ENCODE measurements at places on chromosomes 16 and 17.

DNA sequence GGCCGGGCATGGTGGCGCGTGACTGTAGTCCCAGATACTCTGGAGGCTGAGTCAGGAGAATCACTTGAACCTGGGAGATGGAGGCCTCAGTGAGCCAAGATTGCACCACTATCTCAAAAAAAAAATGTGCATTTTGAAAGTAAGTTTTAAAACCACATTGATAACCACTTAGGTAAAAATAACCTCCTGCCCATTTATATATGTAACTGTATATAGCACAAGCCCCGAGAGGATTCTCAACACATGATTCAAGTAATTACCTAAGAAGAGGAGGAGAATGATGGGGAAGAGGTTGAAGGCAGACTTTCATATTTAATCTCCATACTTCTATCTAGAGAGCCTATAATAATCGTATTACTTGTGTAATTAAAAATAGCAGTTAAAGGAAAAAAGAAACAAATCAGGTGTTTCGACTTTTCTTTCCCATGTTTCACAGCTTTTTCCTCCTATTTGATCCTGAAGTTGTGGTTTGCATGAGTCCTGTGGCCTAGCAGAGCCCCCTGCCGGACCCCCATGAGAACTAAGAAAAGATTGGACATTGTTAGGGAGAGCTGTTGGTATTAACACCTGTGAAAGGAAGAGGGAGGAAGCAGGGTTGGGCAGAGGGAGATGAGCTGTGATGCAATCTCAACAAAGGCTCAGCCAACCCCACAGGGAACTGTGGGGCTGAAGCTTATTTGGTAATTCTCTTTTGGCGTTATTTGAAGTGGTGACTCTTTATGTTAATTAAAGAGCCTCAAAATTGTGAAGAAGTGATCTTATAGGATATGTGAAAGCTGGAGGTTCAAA lies 22.1 kb downstream of the PMFBP1 start:
- DNase-seq = no peak

DNA sequence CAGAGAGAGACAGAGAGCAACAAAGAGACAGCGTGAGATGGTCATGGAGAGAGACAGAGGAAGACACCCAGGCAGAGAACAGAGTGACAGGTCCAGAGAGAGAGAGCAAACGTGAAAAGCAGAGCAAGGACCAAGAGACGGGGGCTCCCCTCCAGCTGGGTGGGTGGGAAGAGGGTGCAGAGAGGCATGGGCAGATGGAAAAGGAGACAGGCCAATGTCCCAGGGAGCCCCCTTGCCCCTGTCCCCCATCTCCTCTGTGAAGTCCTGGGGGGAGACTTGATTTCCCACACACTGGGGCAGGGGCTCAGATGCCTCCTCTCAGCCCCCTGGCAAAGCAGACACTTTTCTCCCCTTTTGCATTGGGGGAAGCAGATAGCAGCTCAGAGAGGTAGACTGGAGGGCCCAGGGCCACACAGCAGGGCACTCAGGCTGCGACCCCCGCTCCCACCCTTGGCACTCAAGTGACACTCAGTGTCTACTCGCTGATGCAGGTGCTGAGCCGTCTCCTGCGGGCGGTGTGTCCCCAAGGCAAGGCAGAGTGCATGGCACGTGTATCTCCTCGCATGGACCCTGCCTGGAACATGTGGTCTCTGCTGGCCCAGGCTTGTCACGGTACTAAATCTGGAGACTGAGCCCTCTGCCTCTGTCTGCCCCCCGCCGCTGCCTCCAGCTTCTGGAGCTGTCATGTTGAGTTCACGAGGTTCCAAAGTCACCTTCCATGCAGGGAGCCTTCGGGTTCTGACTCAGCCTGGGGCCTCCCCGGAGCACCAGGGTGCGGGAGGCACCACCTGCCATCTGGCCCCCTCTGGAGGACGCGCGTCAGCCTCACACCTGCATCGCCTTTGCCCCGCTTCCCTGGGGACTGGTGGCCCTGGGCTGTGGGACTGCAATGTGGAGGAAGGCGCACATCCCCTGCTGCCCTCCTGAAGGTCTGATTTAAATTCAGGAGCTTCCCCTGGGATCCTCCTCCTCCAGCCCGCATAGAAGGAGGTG lies 215.9 kb upstream of the GSE1 start:
- DNase-seq = peak; percentile 66

DNA sequence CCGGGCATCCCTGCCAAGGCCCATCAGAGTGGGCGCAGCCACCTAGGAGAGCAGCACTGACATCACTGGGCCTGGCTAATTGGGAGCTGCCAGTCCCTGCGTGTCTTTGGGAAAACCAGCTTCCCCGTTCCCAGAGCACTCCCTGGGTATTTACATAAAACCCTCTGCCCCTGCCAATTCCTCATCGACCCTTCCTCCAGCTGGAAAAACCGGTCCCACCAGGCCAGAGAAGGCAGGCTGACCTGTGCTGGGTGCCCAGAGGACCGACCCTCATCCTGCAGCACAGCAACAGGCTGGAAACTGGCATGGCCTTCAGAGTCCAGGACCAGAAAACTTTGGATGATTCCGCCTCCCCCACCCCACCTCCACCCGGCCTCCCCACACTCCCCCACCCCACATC lies 8.2 kb upstream of the FOXN1 start:
- DNase-seq = no peak

- DNase-seq = no peak
Observed at GRCh38 chr17:39364236-39365025, 37.0 kb downstream of the FBXL20 start.

DNA sequence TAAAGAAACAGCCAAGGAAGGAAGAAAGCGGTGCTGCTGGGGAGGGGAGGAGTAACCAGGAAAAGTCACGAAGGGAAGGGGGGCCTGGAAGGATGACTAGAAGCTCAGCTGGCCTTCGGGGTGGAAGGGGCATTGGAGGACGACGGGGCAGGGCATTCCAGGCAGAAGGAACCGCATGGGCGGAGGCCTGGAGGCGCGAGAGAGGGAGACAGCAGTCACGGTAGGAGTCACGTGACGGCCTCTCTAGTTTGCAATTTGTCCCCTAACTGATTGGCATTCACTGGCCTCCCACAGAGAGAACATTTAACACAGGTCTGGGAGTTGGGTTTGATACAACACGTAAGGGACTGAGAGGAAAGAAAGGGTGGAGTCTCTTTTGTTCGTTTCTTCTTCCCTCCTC lies 63.9 kb downstream of the RTN4RL1 start:
- no peak for DNase-seq

GRCh38 chr17:41116297-41116696 lies 1.9 kb downstream of the KRTAP4-11 start:
- no peak for DNase-seq

DNA sequence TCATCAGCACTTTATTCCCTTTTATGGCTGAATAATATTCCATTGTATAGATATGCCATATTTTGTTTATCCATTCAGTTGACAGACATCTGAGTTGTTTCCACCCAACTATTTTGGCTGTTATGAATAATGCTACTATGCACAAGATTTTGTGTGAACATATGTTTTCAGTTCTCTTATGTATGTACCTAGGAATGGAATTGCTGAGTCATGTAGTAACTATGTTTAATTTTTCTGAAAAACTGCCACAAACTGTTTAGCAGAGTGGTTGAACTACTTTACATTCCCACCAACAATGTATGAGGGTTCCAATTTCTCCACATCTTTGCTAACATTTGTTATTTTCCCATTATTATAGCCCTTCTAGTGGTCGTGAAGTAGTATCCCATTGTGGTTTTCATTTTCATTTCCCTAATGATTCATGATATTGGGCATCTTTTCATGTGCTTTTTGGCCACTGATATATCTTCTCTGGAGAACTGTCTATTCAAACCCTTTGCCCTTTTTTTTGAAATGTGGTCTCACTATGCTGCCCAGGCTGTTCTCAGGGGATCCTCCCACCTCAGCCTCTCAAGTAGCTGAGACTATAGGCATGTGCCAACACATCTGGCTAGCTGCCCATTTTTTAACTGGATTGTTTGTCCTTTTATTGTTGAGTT lies 26.3 kb downstream of the SMURF2 start:
- no peak for DNase-seq

DNA sequence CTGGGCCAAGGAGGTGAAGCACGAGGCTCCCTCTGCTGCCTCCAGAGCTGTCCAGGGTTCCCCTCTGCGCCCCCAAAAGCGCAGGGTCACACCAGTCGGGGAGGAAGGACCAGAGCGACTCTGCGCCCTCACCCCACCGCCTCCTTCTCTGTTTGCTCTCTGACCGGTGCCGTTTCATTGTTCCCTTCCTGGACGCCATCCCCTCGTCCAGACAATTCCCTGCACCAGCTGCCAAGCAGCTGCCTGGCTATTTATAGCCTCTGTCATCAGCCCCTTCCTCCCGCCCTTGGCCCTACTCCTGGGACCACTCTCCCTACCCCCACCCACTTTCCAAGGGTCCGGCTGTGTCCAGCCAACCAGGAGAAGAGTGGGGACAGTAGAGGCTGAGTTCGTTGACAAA lies 68.8 kb upstream of the CREBBP start:
- DNase-seq = no peak

DNA sequence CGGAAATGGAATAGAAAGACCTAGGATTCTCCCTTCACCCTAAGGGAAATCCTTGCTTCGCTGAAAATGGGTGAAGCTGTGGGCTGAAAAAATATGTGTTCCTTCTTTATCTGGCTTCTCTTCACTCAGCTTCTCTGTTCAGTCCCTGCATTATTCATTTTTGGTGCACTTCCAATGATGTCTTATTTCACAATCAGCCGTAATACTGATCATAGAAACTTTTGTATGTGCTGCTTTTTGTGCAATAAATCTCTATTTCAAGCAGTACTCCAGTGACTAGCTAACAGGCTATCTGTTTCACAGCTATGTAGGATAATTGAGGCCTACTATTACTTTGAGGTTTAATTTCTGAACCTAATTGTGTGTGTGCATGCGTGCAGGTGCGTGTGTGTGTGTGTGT lies 144.6 kb downstream of the FOXL1 start:
- no peak for DNase-seq

GRCh38 chr17:57751348-57751971 lies 6.4 kb upstream of the CCDC182 start:
- DNase-seq = no peak

All from head of caudate nucleus (tissue), 42 donors.